ENCODE measurements at places on chromosomes 6 and 20.

GRCh38 chr20:7667194-7667593 is 273.1 kb downstream of the HAO1 start:
- DNase-seq = no peak

DNA sequence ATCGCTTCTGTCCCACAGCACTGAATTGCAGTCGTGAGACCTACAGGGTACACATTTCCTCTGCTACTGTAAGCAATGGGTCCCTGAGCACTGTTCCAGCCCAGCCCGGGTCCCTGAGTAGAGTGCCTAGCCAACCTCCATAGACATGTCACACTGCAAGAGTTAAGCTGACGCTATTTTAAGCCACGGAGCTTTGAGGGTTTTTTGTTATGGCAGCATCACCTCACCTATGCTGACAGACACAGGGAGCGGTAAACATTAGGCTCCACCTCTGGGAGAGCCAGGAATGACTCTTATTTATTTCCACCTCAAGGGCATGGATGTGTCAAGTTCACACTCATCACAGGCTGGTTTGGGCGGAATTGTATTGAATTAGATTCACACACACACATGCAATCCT is 45.1 kb downstream of the GRM4 start:
- no peak for DNase-seq

DNA sequence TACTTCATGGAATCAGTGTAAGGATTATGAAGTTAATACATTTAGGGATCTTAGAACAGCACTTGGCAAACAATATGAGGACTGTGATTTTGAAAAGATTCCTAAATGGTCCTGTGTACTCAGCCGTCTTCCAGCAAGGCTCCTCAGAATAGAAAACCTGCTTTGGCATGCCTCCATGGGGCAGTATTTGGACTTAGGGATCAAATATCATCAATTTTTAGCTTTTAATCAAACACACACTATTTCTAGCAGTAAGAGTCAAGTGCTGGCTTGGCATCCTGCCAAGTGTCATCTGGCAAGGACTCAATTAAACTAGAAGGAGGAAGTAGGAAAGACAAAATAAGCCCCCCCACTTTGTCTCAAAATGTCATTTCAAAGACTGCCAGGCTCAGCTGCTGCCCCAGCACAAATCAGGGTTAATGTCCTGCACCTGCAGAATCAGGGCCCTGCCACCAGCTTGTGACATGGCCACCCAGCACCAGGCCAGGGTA is 40.8 kb downstream of the IYD start:
- DNase-seq = no peak

- DNase-seq = no peak
Measured at GRCh38 chr6:11983306-11983705, 28.8 kb upstream of the HIVEP1 start.

DNA sequence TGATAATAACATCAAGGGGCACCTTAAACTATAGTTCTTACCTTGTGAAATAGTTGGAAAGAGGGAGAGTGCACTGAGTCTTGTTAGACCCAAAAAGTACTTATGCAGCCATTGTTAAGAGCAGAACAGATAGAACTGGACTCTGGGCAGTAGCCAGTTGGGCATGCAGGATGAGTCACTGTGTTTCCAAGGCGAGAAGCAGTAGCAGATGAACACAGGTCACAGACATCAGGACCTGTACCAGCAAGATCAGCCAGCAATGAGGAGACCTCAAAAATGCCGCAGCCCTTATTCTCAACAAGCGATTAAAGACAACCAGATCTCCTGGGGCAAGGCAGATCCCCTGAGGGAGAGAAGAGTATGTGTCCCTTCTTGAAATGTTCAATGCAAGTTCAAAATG is 79.0 kb downstream of the SAMD3 start:
- DNase-seq = no peak

GRCh38 chr6:48389146-48390043 is 278.4 kb upstream of the PTCHD4 start:
- no peak for DNase-seq

GRCh38 chr6:121504227-121504626 is 68.8 kb downstream of the GJA1 start:
- no peak for DNase-seq

DNA sequence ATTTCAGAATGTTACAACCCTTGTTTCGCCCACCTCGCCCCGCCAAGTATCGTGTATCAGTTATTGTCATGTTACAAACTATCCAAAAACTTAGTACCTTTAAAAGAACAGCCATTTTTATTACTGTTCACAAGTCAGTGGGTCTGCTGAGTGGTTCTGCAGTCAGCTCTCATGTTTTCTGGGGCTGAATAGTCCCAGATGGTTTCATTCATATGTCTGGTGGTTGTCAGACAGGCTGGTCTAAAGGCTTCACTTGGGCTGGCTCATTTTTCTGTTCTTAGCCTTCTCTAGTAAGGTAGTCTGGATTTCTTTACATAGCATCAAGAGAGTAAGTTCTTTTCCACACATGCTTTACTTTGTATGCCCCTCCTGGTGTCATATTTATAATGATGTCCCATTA is 8.6 kb downstream of the ZNF292 start:
- no peak for DNase-seq

- no peak for DNase-seq
Measured at GRCh38 chr6:36642913-36643817, 35.3 kb upstream of the CDKN1A start.

- DNase-seq = peak; percentile 60
Measured at GRCh38 chr20:58688840-58689239, 3.8 kb upstream of the NPEPL1 start.

- DNase-seq = peak; percentile 10
Measured at GRCh38 chr6:57173056-57173885, 1.1 kb downstream of the BAG2 start.

DNA sequence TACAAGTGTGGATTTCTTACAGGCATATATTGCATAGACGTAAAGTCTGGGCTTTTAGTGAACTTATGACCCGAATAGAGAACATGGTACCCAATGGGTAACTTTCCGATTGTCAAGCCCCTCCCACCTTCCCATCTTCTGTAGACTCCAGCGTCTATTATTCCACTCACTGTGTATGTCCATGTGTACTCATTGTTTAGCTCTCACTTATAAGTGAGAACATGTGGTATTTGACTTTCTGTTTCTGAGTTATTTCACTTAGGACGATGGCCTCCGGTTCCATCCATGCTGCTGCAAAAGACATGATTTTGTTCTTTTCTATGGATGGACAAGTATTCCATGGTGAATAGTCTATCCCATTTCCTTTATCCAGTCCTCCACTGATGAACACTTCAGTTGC is 306.4 kb downstream of the CD83 start:
- no peak for DNase-seq

DNA sequence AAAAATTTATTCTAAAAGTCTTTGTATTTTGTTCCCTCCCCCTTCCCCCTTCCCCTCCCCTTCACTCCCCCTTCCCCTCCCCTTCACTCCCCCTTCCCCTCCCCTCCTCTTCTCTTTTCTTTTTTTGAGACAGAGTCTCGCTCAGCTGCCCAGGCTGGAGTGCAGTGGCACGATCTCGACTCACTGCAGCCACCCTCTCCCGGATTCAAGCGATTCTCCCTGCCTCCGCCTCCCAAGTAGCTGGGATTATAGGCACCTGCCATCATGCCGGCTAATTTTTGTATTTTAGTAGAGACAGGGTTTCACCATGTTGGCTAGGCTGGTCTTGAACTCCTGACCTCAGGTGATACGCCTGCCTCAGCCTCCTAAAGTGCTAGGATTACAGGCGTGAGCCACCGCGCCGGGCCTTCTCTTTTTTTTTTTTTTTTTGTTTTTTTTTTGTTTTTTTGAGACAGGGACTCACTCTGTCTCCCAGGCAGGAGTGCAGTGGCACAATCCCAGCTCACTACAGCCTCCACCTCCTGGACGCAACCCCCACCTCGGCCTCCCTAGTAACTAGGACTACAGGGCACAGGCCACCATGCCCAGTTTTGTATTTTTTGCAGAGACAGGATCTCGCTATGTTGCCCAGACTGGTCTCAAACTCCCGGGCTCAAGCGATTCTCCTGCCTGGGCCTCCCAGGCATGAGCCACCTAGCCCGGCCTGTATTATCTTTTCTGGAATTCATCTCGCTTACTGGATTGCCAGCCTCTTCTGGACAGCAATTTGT is 1.1 kb upstream of the AFG1L start:
- no peak for DNase-seq

GRCh38 chr6:88748141-88748540 is 215.3 kb downstream of the RNGTT start:
- no peak for DNase-seq
